Motor neuron (in vitro differentiated cells): ENCODE measurements at places on chromosomes 1 and 21.

GRCh38 chr1:190754666-190755065 lies 277.0 kb upstream of the BRINP3 start:
- ATAC-seq, result no peak

DNA sequence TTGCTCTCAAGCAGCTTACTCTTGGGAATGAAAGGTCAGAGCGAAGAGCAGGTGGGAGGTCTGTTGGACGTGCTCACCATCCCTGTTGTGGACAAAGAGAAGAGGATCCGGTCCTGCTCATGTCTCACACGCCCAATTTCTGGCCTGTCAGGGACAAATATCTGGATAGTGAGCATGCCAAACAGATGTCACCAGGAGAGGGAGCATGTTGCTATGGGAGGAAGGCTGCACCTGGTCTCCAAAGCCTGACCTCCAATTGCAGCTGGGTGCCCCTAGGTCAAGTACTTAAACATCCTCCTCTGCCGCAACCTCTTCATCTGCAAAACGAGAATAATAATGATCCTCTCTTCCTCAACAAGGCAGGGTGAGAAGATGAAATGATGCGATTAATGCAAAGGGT lies 53.4 kb downstream of the DMRTA2 start:
- no peak for ATAC-seq

- ATAC-seq, result no peak
These were observed 73.7 kb downstream of the DMRTB1 start for GRCh38 chr1:53532912-53533311.

DNA sequence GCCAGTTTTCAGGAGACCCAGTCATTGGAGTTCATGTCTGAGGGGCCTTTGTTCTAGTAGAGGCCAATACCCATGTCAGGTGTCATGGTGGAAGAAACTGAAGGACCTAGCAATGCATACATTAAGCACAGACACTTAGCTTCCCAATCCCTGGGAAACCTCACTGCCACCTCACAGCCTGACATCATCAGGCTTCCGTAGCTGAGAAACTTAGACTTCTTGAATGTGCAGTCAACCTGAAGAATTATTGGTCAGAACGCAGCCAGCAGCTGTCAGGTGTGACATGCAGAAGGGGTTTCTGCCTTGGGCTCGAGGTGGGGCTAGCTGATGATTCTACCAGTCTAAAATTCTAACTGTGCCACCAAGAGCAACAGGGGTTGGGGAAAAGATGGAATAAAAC lies 1.9 kb upstream of the ITPKB start:
- ATAC-seq, result no peak

- no peak for ATAC-seq
These were observed 22.5 kb downstream of the BATF3 start for GRCh38 chr1:212677136-212677535.
